ENCODE measurements at places on chromosomes 6 and 20. TPM values are rescaled to one million over a fixed set of nuclear protein-coding genes. Genes with fewer than 3 reads are reported as not detected.

- DNase-seq = peak; percentile 55
These were observed 114.3 kb downstream of the DST start for GRCh38 chr6:56528412-56528841.

Gene MGME1
- 25.6 TPM for total RNA-seq

GRCh38 chr6:98764373-98764911, 69.9 kb upstream of the POU3F2 start:
- peak; percentile 29 for DNase-seq

- no peak for DNase-seq
These were observed 18.3 kb downstream of the LRRC1 start for GRCh38 chr6:53813096-53813495.

Gene ZKSCAN8
- total RNA-seq = 12.4 TPM

DNA sequence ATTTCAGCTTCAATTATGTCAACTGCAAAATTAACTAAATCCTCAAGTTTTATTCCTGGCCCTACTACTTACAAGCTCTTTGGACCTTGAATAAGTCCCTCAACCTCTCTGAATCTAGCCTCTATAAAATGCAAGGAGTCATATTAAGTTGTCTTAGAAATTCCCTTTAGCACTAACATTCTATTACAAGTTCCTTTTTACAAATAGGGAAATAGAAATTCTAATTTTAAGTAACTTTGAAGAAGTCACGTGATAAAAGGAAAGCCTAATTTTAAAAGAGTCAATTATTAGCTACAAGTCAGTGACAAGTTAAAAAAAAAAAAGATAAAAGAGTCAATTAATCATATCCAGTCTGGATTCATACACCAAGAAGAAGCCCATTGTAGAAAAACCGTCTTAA, 24.6 kb upstream of the GTF3C6 start:
- DNase-seq = no peak

DNA sequence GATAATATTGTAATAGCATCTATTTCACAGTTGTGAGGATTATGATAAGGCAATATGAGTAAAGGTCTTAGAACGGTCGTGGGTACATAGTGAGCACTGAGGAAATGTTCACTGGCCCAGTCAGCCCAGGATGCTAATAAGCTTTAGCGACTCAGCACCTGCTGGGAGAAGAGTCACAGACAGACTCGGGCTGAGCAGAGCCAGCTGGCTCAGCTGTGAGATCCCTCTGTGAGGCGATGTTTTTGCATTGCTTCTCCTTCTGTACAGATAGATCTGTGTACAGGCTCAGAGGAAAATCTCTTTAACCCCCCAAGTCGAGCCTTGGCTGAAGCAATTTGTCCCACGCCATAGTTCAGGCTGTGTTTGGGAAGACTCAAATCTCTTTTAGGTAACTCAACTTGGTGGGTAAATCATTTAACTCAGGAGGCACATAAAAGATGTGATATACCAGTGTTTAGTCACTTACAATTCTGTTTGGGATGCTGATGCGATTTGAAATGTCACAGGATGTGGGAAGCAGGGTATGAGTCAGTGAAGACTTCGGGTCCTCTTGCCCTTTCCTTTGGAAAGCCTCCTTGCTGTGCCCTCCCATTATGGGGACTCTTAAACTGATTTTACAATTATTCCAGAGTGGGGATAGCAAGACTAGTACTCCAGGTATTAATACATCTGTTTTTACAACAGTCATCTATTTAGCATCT, 53.1 kb downstream of the PHACTR1 start:
- DNase-seq = peak; percentile 51

GRCh38 chr20:48194583-48194982, 409.3 kb upstream of the SULF2 start:
- DNase-seq = no peak

Gene PLA2G7
- total RNA-seq = 0.59 TPM

Gene TREM1
- total RNA-seq = 2.0 TPM

Gene PTPRT
- total RNA-seq = not detected

DNA sequence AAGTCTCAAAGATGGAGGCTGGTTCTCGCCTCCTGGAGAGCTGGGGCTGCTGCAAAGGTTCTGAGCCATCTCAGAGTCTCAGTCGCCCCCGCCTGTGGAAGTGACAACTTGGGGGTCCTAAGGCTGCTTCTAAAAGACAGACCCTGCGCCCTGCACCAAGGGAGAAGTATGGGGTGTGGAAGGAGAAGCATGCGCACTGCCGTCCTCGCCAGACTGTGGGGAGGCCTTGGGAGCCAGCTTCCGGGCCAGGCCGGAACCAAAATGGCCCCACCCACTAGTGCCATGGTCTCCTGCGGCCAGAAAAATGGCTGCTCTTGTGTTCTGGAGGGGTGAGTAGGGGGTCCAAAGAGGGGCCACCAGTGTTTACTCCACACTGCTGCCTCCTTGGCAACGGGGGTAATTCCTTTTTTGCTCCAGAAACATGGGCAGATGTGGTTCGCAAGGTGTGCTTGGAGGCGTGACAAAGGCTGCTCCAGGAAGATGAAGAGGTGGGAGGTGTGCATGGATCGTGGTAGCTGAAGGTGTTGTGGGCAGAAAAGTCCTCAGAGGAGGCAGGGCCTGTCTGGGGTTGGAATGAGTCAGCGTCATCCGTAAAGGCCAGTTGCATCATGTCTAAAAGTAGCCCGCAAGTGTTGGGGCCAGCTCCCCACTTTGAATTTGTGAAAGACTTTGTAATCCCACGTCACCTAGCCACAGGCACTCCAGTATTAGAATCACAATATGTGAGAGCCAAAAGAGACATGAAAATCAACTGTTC, 329.8 kb upstream of the SOX4 start:
- peak; percentile 76 for DNase-seq

Gene C6orf52
- total RNA-seq = not detected

DNA sequence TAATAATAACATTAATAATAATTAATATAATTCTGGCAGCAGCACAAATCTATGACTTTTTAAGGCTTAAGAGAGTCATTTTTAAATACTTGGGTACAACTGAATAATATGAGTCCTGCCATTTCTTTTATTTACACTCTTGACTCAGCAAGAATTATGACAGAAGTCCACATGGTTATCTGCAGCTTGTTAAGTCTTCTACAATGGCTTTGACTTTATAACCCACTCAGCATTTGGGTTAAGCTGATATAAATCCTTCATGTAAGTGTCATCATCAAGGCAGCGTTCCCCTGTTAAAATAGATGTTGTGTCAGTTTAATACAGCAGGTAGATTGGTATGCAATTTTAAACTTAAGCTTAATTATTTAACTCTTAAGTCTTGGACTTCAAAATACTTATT, 131.7 kb downstream of the ARHGAP18 start:
- DNase-seq = no peak

DNA sequence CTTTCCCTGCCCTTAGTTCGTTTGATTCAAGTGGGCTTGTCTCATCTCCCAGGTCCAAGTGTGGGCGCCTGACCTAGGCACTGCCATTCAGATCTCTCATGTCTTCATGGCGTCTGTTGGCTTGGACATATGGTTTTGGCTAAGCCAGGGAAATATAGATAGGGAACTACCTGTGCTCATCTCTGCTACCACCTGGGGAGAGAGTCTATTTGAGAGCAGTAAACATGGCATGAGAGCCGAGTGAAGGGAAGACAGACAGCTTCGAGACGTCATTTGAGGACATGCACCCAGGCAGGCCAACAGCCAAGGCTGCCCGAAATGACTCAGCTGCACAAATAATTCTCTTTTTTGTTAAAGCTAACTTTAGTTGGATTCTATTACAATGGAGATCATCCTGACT, 370.7 kb upstream of the AGPAT4 start:
- DNase-seq = peak; percentile 23

GRCh38 chr6:114096561-114097172, 125.7 kb upstream of the HDAC2 start:
- peak; percentile 27 for DNase-seq

DNA sequence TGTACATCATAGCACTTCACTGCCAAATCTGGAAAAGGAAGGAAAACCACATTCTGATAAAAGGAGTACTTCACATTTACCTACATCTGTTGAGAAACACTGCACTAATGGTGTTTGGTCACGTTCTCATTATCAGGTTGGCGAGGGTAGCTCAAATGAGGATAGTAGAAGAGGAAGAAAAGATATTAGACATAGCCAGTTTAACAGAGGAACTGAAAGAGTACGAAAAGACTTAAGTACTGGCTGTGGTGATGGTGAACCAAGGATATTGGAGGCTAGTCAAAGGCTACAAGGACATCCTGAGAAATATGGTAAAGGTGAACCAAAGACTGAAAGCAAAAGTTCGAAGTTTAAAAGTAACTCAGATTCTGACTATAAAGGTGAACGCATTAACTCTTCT, 32.0 kb upstream of the GJA10 start:
- no peak for DNase-seq

GRCh38 chr20:49724408-49725223, 10.9 kb upstream of the B4GALT5 start:
- peak; percentile 85 for DNase-seq

DNA sequence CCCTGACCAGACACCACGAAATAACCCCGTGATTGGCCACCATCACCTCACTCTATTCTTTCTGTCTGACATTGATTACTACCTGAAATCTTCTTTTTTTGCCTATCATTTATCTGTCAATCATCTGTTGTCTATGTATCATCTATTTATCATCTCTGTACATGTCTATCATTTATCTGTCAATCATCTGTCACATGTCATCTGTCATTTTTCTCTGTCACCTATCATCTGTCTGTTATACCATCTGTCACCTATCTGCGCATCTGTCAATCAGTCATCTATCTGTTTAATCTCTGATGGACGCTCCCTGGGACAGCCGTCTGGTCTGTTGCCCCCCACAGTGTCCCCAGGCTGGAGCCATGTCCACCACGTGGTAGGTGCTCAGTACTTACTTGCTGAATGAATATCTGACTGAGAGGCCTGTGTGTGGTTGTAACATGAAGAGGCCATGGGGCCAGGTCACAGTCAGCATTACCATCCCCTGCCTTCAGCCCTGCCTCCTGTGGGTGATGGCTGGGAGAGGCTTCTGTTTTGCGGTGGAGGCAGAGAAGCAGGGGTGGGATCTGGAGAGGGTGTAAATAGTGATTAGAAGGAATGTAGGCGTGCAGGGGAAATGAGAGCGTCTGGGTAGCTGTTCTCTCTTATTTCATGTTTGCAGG, 302.7 kb downstream of the QKI start:
- DNase-seq = no peak

DNA sequence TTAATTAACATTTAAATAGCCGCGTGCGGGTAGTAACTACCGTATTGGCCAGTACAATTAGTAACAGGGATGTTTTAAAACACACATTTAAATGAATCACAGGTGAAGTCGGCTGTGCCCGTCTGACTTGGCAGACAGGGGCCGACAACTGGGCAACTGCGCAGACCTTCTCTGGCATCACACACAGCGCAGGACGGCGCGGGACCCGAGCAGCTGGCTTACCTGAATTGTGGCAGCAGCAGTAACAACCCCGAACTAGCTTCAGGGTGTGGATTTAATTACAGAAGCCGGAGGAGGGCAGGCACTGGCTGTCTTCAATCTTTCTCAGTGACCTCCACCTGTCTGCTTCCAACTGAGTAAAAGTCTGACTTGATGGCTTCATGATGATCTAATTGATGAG, 91.7 kb downstream of the DACT2 start:
- DNase-seq = no peak

Gene ZFP57
- not detected for total RNA-seq

DNA sequence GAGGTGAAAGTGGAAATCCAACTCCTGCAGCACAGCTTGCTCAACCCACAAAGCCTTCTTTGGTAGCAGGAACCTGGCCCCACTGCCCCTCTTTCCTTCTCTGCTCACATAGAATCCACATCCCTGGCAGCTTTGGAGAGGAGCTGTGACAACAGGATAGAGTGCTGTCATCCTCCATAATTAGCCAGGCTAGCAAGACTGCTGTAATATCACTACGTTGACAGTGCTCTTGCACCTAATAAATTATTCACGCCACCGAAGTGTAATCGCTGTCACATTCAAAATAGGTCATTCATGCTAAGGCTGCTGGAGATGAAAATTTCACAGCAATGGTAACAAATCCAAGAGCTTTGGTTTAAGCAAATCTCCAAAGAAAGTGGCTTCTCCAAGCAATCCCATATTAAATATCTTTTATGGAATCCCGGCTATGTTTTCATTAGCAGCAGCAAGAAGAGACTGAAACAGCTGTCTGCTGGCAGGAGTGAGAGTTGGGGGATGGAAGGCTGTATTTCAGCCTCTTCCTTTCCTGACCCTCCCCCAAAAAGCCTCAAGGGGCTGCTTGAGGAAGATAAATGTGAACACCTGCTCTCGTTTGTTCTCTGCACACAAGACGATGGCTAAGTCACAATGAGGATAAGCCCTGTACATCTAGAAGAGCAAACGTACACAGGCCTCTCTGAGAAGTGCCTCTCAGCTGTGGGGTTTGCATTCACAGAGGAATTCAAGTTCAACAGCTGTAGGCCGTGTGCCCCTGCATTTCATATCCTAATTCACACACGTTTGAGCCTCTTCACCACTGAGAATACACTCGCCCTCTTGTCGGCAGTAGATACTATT, 16.5 kb downstream of the RIPOR2 start:
- DNase-seq = no peak

All from RPMI7951 (cell line).